Hematopoietic multipotent progenitor cell (in vitro differentiated cells): ENCODE measurements at places on chromosomes 1 and 21. TPM values are rescaled to one million over a fixed set of nuclear protein-coding genes. Genes with fewer than 3 reads are reported as not detected.

Gene UFC1
- 173 TPM for total RNA-seq

DNA sequence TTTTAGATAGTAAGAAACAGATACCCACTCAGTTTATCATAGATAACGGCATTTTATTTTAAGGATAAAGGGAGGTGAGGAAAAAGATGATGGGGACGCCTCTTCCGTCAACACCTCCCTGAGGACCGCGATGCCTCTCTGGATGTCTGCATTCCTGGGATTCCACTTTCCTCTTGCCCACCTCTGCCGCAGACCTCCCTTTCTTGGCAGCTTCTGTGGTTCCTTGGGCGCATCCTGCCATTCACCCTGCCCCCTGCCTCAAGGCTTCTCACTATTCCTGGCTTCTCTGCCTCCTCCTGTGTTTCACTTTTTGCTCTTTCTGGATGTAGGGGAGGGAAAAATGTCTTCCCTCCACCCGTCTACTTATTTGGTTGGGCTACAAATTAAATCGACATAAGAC is 19.9 kb downstream of the HUNK start:
- DNase-seq = no peak

- no peak for DNase-seq
These were observed 23.7 kb upstream of the NFIA start for GRCh38 chr1:61058483-61059245.

Gene GJA9
- total RNA-seq = not detected

Gene MYOM3
- total RNA-seq = not detected

GRCh38 chr1:167824163-167824794 is 89.7 kb downstream of the ADCY10 start:
- DNase-seq = no peak

Gene EXOSC10
- 50.1 TPM for total RNA-seq

DNA sequence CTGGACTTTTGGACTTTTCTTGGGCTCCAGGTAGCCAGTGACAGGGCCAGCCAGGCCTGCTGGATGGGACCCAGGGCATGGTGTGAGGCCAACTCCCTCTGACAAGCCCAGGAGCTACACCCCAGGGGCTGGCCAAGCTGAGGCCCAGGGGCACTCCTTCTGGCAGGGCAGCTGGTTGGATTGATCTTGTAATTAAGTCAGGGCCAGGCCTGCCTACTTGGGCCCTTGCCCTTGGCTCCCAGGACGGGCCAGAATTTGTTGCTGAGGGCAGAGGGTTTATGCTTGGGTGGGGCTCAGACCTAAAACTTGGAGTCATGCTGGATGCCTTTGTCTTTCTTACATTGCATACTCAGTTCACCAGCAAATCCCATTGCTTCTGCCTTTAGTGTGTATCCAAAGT is 20.7 kb downstream of the KCNA2 start:
- no peak for DNase-seq

Gene RPS6KA1
- 90.5 TPM for total RNA-seq

DNA sequence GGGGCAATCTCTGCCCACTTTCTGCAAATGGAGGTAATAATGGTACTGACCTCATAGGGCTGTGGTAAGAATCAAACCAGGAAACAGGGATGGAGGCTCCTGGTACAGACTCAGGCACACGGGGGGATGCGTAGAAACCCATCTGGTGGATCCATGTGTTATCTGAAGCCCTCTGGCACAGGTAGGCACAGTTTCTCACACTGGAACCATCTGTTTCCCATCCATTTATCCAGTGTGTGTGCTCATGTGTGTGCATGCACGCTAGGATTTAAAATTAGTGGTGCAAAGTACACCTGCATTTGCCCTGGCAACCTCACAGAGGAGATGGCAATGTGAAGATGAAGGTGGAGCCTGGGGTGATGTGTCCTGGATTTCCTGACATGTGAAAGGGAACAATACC is 103.3 kb downstream of the RAVER2 start:
- DNase-seq = no peak

DNA sequence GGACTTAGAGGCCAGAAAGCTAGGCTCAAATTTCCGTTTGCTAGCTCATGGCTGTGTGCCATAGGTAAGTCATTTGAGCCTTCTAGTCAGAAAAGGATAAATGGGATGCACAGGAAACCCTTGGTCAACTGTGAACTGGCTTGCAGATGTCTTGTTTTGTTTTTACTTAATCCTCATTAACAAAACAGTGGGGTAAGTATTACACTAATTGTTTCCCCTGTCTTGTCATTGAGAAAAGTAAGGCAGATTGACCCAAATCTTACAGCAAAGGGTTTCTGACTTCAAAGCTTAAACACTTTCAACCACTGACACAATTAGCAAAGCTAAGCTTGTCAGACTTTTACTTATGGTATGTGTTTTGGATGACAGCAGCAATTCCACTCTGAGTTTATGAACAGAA is 291.3 kb downstream of the NTNG1 start:
- no peak for DNase-seq

DNA sequence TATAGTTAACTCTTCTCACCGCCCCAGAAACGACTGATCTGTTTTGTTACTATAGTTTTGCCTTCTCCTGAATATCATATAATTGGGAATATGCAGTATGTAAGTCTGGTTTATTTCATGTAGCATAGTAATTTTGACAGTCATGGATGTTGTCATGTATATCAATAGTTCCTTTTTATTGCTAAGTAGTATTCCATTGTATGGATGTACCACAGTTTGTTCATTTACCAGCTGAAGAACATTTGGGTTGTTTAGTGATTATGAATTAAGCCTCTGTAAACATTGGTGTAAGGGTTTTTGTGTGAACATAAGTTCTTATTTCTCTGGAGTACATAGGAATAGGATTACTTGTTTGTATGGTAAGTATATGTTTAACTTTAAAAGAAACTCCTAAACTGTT is 55.5 kb downstream of the ACTL8 start:
- no peak for DNase-seq

GRCh38 chr1:186188736-186189135 is 186.3 kb downstream of the TPR start:
- no peak for DNase-seq

- peak; percentile 67 for DNase-seq
These were observed 76.3 kb downstream of the MORN1 start for GRCh38 chr1:2314803-2315673.

DNA sequence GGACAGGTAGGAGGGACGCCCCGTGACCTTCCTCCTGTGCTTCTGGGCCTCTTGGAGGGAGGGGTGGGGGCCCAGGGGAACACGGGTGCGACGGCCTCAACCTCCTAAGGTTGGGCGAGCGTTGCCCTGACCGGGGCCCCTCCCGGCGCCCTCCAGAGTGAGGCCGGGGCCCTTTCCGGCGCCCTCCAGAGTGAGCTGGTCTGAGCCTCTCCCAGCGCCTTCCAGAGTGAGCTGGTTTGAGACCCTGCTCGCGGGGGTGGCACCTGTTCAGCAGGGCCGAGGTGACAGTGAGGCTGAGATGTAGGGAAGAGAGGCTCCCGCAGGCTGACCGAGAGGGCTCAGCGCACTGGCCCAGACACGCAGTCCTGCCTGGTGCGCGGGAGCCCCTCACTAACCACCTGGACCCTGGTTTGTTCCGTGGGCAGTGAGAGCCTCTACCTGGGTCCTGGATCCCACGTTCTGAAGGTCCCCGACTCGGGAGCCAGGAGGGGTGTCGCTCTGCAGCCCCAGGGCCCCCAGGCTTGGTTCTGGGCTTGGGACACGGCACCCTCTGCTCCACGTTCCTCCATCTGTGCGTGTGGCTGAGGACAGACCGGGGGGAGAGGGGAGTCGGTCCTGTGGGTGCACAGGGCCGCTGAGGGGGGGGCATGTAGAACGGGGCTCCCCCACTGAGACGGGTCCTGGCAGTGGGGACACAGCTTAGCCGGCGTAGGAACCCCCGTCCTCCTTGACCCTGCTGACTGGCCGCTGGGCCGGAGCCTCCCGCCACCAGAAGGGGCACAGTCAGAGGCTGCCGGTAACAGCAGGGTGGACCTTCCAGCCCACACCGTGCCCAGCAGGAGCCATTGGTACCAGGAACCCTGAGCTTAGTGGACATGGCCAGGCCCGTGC is 1.4 kb downstream of the COL6A1 start:
- DNase-seq = no peak

DNA sequence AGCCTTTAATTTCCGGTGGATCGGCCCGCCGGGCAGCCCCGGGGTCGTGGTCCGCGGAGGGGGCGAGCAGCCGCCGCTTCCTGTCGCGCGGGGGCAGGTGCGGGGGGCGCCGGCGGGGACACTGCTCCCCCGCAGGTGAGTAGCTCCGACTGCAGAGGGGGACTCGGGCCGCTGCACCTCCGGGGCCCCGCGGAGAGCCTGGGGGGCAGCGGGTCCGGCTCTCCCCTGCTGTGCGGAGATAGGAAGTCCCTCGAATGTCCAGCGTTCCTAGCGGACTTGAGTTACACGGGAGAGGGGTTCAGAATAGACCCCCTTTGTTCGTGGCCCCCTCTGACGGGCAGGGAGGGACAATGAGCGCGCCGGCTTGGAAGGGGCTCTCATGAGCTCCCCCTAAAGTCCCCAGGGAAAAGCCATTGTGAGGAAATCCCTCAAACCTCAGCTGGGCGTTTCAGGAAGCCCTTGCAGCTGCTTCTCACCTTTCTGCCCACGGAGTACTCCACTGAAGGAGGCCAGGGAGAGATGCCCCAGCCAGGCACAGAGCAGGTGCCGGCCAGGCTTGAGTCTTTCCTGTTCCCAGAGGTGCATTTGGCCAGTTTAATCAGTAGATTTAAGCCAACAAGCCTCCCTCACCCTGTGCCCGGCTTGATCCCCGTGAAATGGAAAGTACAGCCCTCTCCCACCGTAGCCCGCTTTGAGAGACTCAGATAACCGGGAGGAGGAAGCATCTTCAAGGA is 925 bp downstream of the PDE9A start:
- no peak for DNase-seq

Gene CLCNKB
- total RNA-seq = 0.81 TPM

Gene TEKT2
- 4.8 TPM for total RNA-seq

DNA sequence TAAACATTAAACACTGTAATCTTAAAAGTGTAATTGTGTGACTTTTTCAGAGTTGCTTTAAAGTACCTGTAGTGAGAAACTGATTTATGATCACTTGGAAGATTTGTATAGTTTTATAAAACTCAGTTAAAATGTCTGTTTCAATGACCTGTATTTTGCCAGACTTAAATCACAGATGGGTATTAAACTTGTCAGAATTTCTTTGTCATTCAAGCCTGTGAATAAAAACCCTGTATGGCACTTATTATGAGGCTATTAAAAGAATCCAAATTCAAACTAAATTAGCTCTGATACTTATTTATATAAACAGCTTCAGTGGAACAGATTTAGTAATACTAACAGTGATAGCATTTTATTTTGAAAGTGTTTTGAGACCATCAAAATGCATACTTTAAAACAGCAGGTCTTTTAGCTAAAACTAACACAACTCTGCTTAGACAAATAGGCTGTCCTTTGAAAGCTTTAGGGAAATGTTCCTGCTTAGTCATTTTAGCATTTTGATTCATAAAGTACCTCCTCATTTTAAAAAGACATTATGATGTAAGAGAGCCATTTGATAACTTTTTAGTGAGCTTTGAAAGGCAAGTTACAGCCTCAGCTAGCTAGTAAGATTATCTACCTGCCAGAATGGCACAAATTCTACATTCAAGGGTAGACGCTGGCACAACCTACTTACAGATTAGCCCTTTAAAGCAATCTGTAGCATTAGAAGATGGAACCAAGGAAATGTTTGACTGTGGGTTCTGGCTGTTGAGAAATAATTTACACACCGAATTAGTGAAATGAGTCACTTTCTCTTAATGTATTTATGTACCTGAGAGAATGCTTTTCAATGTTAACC is 9.4 kb downstream of the SOD1 start:
- no peak for DNase-seq

Gene MYCL
- 0.27 TPM for total RNA-seq

- DNase-seq = no peak
These were observed 75.6 kb downstream of the NEK7 start for GRCh38 chr1:198232378-198232777.

DNA sequence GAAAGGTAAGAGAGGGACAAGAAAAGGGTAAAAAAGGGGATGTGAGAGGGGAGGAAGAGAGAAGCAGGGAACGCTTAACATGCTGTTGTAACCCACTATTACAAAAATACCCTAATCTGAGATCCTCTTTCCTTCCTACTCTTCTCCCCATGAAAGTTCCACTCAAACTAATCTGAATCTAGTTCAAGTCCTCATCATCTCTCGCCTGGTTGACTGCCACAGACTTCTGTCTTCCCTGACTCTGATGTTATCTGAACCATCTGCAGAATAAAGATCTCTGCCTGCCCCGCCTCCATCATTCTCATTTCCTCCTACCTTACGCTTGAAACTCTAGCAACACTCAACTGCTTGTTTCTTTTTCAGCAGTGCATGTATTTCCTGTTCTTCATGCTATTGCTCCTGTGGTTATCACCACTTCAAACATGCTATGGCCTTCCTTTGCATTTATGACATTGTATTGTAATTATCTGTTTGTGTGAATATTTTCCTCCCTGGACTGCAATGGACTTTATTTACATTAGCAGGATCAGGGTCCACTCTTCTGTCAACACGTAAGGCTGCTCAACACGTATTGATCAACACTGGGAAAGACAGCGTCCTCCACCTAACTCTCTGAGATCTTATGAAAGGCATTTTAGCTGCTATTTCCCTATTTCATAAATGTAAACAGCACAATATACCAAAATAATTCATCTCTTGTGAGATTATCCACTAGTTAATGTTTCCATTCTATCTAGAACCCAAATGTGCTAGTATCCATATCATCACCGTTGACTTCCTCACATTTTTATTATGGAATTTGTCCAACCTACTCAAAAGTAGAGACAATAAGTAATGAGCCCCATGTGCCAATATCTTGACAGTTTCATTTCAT is 215.5 kb upstream of the USP25 start:
- peak; percentile 79 for DNase-seq

Gene BPNT1
- total RNA-seq = 11.0 TPM

GRCh38 chr1:243354511-243355153 is 98.8 kb downstream of the SDCCAG8 start:
- DNase-seq = peak; percentile 22

GRCh38 chr1:91798241-91798648 is 87.7 kb downstream of the TGFBR3 start:
- no peak for DNase-seq

DNA sequence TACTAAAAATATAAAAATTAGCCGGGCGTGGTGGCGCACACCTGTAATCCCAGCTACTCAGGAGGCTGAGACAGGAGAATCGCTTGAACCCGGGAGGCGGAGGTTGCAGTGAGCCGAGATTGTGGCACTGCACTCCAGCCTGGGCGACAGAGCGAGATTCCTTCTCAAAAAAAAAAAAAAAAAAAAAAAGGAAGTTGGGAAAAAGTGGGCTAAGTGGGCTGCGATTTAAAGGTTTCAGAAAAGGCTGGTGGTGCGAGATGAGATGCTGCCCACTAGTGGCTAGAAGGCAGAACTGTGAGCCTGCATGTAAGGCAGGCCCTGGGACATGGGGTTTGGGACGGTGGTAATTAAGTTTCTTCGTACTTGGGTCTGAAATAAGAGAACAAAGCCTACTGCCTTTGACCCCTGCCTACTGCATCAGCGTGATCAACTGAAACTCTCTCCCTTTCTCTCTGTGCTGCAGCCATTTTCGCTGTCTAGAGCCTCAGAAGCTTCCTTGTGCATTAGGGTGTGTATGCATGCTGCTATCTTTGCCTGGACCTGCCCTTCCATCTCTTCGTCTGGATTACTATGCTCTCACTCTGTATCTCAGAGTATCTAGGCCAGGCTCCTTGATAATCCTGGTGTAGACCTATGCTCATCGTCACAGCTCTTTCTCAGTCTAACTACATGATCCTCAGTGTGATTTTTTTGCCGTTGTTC is 12.4 kb downstream of the FMOD start:
- DNase-seq = no peak
